ENCODE measurements at places on chromosomes 13 and 19.

DNA sequence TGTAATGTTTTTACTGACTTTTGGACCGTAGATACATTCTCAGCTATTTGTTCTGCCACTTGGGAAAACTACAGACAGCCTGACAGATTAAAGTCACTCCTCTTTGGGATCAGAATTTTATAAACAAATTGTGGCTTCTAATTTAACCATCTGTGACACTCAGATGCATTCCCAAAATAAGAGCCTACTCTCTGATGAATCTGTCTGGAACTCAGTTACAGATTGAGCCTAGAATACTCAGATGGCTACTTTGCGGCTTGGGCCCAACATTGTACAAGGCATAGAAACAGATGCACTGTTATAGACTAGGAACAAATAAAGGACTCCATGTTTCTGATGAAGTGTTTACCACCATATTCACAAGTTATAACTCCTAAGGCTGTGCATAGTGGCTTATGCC lies 291.0 kb upstream of the SLITRK6 start:
- DNase-seq, result no peak

DNA sequence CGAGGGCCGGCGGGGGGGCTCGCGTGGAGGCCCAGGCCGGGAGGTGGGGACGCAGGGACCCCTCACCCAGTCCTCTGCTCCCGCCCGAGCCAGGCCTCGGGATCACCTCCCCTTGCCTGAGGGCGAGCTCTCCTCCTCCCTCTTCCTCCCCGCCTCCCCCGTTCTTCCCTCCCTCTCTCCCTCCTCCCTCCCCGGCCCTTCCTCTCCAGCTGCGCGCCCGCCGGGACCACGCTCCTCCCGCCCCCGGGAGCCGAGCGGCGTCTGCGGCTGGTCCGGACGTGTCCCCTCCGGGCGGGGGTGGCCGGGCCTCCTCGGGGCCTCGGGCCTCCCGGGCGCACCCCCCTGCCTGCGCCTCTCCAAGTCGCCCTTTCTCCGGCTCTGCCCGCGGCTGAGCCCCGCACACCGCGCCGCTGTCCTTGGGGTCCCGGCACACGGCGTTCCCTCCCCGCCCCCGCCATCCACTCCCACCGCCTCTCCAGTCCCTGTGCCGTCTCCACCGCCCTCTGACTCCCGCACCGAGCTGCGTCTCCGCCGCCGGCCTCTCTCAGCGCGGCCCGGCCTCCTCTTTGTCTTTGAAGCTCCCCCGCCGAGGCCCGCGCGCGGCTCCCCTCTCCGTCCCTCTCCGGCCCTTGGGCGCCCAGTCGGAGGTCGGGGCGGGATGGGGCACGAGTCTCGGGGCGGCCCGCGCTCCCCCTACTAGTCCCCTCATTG lies 5.7 kb downstream of the SOX1 start:
- DNase-seq, result peak; percentile 46

- DNase-seq, result no peak
Measured at GRCh38 chr19:30011051-30011578, 69.1 kb downstream of the URI1 start.

GRCh38 chr13:96500953-96501352 lies 411.0 kb downstream of the HS6ST3 start:
- DNase-seq, result no peak

DNA sequence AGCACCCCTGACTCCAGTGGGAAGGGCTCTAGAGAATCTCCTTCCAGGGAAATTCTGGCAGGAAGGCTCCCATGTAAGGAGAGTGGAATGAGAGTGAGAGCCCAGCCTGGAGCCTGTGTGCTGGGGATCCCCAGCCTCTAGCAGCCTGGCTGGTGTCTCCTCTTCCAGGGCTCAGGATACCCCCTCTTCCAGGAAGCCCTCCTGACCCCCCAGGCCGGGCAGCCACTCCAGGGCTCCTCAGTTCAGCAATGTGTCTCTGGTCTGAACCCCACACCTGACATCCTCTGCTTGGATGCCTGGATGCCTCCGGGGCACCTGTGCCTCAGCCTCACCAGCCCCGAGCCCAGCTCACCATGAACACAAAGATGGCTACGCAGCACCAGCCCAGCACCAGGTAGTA lies 3.0 kb downstream of the C19orf33 start:
- DNase-seq, result no peak

- DNase-seq, result no peak
Measured at GRCh38 chr19:38022791-38023670, 116.0 kb downstream of the SIPA1L3 start.

- DNase-seq, result no peak
Measured at GRCh38 chr13:31731921-31732320, 7.4 kb upstream of the RXFP2 start.

DNA sequence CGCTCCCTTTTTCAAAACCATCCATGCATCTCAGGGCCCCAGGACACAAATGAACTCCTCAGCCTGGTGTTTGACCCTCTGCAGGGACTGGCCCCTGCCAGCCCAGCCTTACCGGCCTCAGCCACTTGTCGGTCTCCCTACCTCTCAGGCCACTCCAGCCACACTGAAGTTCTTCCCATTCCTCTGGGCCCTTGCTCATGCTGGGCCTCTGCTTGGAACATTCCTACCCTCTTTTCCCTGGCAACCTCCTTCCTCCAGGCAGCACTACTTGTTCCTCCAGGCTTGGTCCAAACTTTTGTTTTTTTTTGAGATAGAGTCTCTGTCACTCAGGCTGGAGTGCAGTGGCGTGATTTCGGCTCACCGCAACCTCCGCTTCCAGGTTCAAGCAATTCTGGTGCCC lies 7.6 kb upstream of the EGLN2 start:
- no peak for DNase-seq

- DNase-seq, result no peak
Measured at GRCh38 chr13:33697926-33698325, 120.0 kb upstream of the RFC3 start.

DNA sequence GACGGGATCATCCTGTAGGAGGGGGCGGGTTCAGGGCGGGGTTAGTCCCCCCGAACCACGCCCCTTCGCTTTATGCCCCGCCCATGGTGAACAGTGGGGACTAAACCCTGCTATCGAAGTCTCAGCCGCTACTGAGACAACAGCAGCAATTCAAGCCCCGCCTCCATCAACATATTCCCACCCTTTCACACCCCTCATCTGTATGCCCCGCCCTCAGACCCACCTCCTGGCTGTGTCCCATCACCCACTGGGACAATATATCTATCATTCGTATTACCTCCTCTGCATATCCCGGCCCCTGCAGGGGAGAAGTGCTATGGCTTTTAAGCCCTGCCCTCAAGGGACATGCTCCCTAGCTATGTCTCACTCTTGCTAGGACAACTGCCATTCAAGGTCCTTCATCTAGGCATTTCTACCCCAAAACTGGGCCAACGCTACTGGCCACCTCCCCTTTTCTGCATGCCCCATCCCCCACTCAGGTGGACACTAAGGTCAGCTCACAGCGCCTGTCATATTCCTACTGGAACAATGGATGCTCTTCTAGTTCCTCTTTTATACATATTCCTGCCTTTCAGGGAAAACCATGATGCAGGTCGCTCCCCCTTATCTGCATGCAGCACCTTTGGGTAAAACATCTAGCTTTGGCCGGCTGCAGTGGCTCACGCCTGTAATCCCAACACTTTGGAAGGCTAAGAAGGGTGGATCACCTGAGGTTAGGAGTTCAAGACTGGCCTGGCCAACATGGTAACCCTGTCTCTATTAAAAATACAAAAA lies 11.9 kb downstream of the LRFN1 start:
- no peak for DNase-seq

DNA sequence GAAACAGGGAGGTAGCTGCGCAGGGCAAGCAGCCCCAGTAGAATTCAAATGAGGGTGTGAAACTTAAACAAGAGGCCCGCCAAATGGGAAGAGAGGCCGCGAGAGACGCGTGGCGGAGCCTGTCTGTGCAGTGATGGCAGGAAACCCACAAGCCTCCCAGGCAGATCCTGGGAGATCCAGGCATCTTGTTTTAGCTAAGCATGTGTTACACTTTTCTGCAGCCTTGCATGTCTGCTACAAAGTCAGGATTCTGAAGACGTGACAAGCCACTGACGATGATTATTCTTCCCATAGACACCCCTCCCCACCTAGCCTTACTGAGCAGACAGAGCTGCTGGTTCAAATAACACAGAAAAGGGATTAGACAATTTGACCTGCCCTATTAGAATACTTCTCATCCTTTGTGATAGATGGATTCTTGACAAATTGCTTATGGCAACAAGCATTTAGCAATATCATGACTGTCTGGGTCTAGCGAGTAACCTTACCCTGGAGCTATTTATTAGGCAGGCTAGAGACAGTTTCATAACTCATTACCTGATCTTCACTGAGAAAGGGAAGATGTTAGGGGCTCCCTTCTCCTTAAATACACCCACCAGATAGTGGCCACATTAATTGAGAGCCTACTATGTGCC lies 185.2 kb upstream of the IRS2 start:
- DNase-seq, result no peak

- no peak for DNase-seq
Measured at GRCh38 chr13:38688674-38689073, 1.8 kb downstream of the FREM2 start.

DNA sequence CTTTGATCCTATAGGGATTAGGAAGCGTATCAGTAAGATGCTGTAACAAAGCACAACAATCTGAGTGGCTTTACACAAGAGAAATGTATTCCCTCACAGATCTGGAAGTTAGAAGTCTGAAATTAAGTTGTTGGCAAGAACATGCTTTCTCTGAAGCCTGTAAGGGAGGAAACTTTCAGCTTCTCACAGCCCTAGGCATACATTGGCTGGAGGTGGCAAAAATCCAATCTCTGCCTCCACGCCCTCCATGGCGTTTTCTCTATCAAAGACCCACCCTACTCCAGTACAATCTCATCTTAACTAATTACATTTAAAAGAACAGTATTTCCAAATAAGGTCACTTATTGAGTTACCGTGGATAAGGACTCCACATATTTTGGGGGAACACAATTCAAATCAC lies 211.9 kb downstream of the TDRD3 start:
- DNase-seq, result no peak

- no peak for DNase-seq
Measured at GRCh38 chr19:42626181-42626580, 31.5 kb upstream of the CEACAM8 start.

DNA sequence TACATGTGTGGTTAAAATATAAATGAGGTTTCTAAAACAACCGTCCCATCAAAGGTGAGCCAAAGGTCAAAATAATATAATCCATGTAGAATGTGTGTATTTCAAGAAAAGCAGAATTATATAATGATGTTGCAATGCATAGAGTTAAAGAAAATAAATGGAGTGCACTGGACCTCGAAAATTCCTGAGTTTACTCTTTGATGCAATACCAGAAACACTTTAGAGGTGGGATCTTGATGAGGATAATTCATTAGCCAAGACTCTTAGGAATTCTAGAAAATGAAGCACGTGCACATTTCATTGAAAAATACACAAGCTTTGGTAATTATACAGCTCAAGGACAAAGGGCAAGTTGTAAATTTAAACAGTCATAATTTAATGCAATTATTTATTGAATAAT lies 508.9 kb upstream of the ARGLU1 start:
- no peak for DNase-seq

DNA sequence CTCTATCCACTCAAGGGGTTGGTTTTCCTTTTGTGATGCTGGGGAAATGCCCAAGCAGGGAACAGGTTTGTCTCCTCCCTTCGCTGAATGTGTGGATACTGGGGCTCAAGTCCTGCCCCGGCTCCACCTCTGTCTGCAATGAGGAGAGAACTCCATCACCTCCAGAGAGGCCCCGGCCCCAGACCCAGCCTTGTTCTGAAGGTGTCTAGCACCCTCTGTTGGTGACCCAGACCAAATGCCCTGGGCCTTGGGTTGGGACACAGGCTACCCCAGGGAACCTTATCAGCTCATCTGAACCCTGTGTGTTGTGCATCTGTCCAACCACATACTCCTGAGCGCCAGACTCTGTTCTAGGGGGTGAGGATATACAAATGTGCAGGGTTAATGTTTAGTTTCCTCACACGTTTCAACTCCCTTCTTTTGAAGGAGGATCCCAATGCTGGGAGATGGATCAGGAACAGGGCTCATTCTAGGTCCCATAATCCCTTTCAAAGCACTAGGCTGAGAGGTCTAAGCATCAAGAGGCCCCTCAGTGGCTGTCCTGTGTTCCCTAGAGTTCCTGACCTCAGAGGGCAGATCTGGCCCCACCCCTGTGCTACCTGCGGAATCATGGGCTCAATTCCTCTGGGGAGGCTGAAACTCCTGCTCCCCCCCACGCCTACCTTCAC lies 112.5 kb upstream of the SLC7A1 start:
- no peak for DNase-seq

- no peak for DNase-seq
Measured at GRCh38 chr19:6682607-6683128, 12.7 kb upstream of the TNFSF14 start.

DNA sequence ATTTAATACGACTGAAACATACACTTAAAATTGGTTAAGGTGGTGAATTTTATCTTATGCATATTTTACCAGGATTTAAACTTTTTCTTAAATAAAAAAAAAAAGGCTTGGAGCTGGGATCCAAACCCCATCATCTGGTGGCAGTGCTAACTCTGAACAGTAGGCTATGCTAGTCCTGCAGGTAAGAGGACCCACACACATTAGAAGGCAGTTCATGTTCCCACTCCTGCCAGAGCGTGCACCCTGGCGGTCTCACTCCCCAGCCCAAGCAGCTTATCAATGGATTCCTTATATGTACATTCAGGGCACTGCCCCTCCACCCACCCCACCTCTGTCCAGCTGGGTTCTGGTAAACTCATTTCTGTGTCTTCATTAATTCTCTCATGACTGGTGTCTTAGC lies 31.3 kb upstream of the CEBPA start:
- no peak for DNase-seq

DNA sequence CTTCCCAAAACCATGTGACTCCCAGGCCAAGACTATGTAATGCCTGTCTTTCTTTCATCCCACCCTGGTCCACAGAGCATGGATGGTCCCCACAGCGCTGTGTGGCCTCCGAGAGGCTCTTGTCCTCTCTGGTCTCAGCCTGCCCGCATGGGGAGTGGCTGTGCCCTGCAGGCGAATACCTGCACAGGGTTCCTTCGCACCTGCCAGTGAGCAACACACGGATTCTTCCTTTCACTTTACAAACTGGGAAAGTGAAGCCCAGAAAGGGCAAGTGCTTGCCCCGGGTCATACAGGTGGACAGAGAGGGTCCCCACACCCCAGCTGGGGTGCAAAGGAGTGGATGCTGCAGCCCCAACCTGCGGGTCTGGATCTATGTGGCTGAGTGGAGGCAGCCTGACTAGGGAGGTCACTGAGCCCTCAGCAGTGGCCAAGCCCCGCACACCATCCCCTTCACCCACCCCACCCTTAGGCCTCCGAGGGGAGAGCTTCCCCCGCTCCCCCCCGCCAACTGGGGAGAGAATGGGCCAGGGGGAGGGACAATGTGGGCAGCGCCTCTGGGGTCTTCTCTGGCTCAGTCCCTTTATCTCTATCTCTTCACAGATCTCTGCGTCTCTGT lies 747 bp upstream of the MARK4 start:
- no peak for DNase-seq

GRCh38 chr19:10214784-10215183 lies 16.3 kb downstream of the S1PR2 start:
- no peak for DNase-seq

DNA sequence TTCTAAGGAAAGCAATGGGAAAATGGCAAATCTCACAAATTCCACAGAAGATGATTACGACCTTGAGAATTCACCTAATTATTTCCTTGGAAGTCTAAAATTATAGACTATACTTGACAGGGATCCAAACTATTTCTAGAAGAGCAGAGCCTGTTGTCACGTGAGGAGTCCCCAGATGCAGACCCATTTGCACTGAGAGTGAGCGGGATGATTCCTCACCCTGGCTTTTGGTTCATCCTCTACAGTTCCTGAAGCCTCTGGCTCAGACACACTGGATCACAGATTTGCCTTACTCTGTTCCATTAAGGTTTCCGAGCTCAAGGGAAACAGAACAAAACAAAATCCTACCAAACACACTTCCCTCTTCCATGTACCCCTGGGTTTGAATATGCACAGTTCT lies 23.0 kb upstream of the CYSLTR2 start:
- no peak for DNase-seq
